ENCODE measurements at places on chromosomes 11 and 22. TPM values are rescaled to one million over a fixed set of nuclear protein-coding genes. Genes with fewer than 3 reads are reported as not detected.

GRCh38 chr11:2869134-2869526 is 16.4 kb downstream of the CDKN1C start:
- H3K36me3 ChIP-seq: no peaks in the 10 kb centered on the region
- H3K4me3 ChIP-seq: no peak overlapping the region
- H3K27me3 ChIP-seq: no peaks in the 10 kb centered on the region

RIC3 gene
- 11.6 TPM for polyA plus RNA-seq

DNA sequence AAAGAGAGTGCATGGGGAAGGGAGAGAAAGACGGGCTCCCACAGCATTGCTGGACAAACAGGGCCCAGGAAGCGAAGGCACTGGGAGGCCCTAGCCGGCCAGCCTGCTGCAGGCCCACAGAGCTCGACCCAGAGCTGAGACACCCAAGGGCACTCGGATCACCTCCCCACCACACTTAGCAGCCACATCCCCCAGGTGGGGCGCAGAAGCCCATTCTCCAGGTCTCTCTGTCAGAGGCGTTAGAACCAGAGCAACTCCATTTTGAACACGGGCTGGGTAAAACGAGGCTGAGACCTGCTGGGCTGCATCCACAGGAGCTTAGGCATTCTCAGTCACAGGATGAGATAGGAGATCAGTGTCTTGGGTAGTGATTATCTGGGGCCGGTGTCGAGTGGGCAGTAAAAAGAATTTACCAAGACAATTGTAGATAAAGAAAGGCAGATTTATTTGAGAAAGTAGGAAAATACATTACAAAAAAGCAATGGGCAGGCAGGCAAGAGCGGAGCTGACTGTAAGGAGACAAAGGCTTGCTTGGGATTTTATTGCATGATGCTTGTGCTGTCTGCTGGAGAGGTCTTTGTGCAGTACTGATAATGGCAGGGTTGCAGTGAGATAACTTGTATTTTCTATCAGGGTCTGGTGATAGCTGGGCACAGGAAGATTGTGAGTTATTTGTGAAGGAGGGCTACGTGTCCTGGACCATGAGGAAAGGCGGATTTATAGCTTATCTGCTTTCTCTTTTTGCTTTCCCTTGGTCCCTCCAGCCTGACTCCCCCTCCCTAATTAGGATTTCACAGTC is 13.4 kb upstream of the CAPN5 start:
- no peaks in the 10 kb centered on the region for H3K4me1 ChIP-seq
- no peaks in the 10 kb centered on the region for H3K27me3 ChIP-seq
- DNase-seq: no peak
- H3K4me3 ChIP-seq: no peak overlapping the region
- H3K27ac ChIP-seq: no peak overlapping the region

MIOX gene
- polyA plus RNA-seq: 0.26 TPM

- H3K4me3 ChIP-seq: no peak overlapping the region
- no peak for DNase-seq
- H3K27me3 ChIP-seq: no peaks in the 10 kb centered on the region
- no peaks in the 10 kb centered on the region for H3K4me1 ChIP-seq
Measured at GRCh38 chr11:107769189-107769588, 57.3 kb upstream of the SLN start.

DNA sequence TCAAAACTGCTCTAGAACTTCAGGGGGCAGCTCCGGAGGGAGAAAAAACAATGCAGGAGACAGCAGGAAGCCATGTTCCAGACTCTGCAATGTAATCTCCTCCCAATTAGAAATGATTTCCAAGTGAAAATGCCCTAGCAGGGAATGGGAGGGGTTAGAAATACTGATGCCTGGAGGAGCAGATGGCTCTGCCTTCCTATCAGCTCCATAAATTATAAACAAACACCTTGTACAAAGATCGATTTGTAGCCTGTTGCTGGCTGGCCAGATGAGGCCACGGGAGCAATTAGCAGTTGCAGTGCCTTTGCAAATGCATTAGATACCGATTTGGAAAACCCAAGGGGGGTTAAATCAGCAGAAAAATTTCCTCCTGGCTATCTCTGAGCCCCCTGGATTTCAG is 46.6 kb upstream of the CHRM4 start:
- no peak overlapping the region for H3K27ac ChIP-seq
- no peaks in the 10 kb centered on the region for H3K27me3 ChIP-seq
- H3K4me3 ChIP-seq: no peak overlapping the region
